Aorta (tissue), 5 donors: ENCODE measurements at places on chromosomes 1 and 21.

- no peak overlapping the region for H3K4me3 ChIP-seq
- no peaks in the 10 kb centered on the region for H3K36me3 ChIP-seq
- no peak for DNase-seq
- H3K27ac ChIP-seq = no peak overlapping the region
- H3K4me1 ChIP-seq = no peaks in the 10 kb centered on the region
Measured at GRCh38 chr1:7289694-7290093, 481.4 kb upstream of the VAMP3 start.

DNA sequence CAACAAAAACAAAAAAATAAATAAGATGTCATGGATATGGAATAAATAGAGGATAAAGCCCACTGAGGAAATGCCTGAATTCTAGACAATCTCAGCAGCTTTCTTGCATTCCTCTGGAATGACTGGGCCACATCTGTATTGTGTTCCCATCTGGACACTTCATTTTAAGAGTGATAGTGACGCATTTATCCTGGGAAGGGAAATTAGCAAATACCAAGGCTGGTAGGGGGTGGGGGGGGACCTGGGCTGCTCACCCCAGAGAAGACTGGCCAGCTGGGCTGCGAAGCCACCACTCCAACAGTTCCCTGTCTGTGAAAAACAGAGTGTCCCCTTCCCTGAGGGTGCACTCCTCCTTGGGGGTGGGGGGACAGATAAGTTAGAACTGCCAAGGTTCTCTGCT is 106.3 kb downstream of the HIVEP3 start:
- H3K4me1 ChIP-seq = no peaks in the 10 kb centered on the region
- H3K27me3 ChIP-seq = no peaks in the 10 kb centered on the region
- no peaks in the 10 kb centered on the region for H3K36me3 ChIP-seq
- H3K4me3 ChIP-seq = no peak overlapping the region
- DNase-seq = no peak
- H3K27ac ChIP-seq = no peak overlapping the region

- no peak overlapping the region for H3K4me3 ChIP-seq
- no peak for DNase-seq
- no peaks in the 10 kb centered on the region for H3K4me1 ChIP-seq
- H3K36me3 ChIP-seq = no peaks in the 10 kb centered on the region
- no peak overlapping the region for H3K27ac ChIP-seq
Measured at GRCh38 chr1:59139396-59139795, 157.5 kb upstream of the FGGY start.

DNA sequence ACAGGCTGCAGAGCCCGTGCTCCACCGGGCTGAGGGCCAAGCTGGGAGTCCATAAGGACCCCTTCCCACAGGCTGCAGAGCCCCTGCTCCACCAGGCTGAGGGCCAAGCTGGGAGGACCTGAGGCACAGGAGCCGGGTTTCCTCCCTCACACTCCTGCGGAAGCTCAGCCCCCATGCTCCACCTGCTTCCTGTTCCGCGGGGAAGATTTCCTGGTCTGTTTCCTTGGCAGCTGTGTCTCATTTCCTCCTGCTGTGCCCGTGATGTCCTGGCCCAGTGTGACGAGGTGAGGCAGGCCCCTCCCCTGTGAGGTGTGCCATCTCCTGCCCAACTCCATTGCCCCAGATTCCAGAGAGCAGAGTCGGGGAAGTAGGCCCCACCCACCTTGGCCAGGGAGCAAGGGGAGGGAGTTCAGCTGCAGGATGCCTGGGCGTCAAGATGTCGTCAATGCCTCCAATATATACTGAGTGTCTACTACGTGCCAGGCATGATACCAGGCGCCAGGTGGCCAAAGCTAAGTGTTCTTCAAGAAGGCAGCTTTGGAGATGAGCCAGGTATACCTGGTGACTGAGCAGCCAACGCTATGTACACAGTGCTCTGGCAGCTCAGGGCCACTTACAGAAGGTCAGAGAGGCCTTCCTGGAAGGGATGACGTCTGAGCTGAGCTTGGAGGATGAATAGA is 58.8 kb downstream of the NAV1 start:
- no peak overlapping the region for H3K4me3 ChIP-seq
- no peak for DNase-seq
- H3K27me3 ChIP-seq = no peaks in the 10 kb centered on the region
- no peaks in the 10 kb centered on the region for H3K4me1 ChIP-seq
- H3K36me3 ChIP-seq = no peaks in the 10 kb centered on the region

DNA sequence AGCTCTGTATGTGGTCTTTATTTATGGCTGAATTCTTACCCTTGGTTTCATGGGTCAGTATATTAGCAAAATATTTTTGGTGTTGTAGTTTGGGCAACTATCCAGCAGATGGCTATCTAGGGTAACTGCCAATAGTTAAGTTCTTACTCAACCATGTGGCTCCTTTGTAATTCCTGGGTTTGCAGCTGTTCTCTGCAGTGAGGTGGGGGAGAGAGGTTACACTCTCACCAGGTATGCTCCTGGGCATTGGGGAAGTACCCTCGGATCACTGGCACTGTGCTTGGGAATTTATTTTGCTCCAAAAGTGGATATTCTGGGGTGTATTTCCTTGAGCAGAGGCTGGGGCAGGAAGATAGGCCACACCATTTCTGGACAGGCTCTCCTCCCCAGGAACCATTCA is 436.7 kb upstream of the TMPRSS15 start:
- H3K4me1 ChIP-seq = no peaks in the 10 kb centered on the region
- H3K36me3 ChIP-seq = no peaks in the 10 kb centered on the region
- no peaks in the 10 kb centered on the region for H3K27me3 ChIP-seq
- H3K4me3 ChIP-seq = no peak overlapping the region
- DNase-seq = no peak
- H3K27ac ChIP-seq = no peak overlapping the region

GRCh38 chr1:214332946-214333798 is 52.2 kb downstream of the SMYD2 start:
- H3K27ac ChIP-seq = no peak overlapping the region
- H3K36me3 ChIP-seq = no peaks in the 10 kb centered on the region
- no peak overlapping the region for H3K4me3 ChIP-seq
- peak; percentile 63 for DNase-seq

- H3K4me1 ChIP-seq = no peaks in the 10 kb centered on the region
- no peak for DNase-seq
- no peak overlapping the region for H3K4me3 ChIP-seq
- H3K27me3 ChIP-seq = no peaks in the 10 kb centered on the region
Measured at GRCh38 chr1:220250681-220251080, 21.6 kb downstream of the RAB3GAP2 start.

DNA sequence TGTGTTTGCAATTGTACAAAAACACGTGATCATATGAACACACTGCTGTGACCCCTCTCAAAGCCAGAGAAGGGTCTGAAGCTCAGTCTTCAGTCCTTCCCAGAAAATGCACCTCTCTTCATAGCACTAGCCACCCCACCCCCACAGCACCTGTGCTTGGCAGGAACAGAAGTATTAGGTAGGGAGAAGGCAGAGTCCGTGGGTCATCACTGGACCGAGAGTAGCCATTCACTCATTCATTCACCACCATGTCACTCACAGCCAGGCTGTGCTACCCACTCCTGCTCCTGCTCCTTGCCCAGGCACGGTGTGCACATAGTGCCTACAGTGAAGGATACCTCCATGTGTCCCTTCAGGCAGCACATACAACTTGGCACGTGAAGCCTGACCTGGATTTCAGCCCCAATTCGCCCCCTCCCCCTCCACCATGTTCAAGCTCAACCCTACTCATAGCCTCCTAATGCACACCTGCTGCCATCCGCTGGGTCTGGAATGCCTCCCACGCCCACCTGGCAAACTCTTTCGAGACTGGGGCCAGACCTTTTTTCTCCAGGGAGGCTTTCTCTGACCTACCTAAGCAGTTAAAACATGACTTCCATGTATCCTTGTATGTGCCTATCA is 81.9 kb upstream of the GALNT2 start:
- no peaks in the 10 kb centered on the region for H3K27me3 ChIP-seq
- no peak for DNase-seq
- H3K27ac ChIP-seq = no peak overlapping the region
- H3K4me1 ChIP-seq = no peaks in the 10 kb centered on the region
- no peaks in the 10 kb centered on the region for H3K36me3 ChIP-seq

- H3K27me3 ChIP-seq = no peaks in the 10 kb centered on the region
- H3K27ac ChIP-seq = no peak overlapping the region
- no peaks in the 10 kb centered on the region for H3K4me1 ChIP-seq
- H3K36me3 ChIP-seq = no peaks in the 10 kb centered on the region
Measured at GRCh38 chr1:181794332-181794731, 267.2 kb downstream of the ZNF648 start.

GRCh38 chr1:187645651-187646050 is 816.9 kb downstream of the PLA2G4A start:
- no peaks in the 10 kb centered on the region for H3K27me3 ChIP-seq
- no peak for DNase-seq
- no peaks in the 10 kb centered on the region for H3K4me1 ChIP-seq

DNA sequence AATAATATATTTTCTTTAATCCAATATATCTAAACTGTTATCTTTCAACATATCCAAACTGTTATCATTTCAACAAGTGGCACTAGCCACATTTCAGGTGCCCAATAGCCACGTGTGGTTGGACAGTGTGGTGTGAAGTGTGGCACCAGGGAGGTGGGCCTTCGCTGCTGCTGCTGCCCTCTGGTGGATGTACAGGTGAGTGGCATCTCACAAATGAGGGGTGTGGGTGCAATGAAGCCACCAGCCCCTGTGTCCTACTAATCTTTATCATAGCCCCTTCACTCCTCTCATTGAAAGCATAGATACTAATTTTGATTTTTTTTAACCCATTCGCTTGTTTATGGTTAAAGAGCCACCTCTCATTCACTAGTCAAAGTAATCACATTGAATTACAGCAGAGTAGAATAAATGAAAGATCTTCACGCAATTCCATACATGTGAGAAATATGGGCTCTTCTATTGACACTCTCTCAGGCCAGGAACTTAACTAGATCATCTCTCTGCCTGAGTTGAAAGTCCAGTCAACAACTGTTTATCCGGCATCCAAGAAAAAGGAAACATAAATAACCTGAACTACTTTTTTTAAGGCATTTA is 499.2 kb downstream of the OMA1 start:
- DNase-seq = no peak
- no peaks in the 10 kb centered on the region for H3K36me3 ChIP-seq

GRCh38 chr1:225746361-225747179 is 31.1 kb upstream of the SRP9 start:
- peak; percentile 80 for DNase-seq
- no peaks in the 10 kb centered on the region for H3K27me3 ChIP-seq
- H3K4me3 ChIP-seq = peak overlapping the region; percentile 23
- H3K27ac ChIP-seq = peak overlapping the region; percentile 1
- no peaks in the 10 kb centered on the region for H3K4me1 ChIP-seq

DNA sequence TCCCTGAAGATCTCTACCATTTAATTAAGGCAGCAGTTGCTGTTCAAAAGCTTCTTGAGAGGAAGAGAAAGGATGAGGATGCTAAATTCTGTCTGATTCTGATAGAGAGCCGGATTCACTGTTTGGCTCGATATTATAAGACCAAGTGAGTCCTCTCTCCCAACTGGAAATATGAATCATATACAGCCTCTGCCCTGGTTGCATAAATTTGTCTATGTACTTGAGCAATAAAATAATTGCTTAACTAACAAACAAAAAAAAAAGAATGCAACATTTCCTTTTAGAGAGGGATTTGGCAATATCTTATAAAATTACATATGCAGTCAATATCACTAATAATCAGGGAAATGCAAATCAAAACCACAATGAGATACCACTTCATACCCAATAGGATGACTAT is 26.8 kb downstream of the ALDH9A1 start:
- no peak for DNase-seq
- H3K4me1 ChIP-seq = no peaks in the 10 kb centered on the region
- H3K27me3 ChIP-seq = no peaks in the 10 kb centered on the region
- no peak overlapping the region for H3K4me3 ChIP-seq
- H3K36me3 ChIP-seq = no peaks in the 10 kb centered on the region

DNA sequence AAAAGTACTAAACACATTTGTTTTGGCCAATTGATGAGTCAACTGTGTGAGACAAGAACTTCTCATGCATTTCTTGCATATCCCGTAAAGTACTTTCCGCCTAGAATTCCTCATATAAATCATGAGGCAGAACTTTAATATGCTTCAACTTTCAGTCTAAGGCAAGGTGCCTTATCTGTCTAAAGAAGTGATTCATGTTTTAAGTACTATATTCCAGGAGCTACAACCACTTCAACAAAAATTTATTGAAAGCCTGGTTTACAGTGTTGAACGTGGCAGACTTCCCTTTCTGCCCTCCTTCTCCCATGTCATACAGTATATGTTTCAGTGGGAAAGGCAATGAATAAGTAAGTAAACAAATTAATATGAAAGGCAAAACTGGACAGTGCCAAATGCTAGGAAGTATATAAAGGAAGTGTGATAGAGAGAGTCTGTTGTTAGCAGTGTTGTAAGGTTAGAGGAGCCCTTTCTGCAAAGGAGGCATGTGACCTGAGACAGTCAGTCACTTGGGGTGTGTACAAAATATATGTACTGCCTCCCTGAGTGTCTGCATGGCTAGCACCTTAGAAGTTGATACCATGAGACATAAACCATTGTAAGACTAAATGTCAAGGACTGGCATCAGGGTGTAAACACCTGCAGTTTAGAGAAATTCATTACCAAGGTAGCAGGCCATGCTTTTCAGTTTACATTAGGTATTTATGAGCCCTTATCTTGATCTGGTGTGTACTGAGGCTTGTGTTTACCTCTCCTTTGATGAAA is 362.2 kb downstream of the SRGAP2C start:
- H3K36me3 ChIP-seq = no peaks in the 10 kb centered on the region
- no peak for DNase-seq
- no peaks in the 10 kb centered on the region for H3K27me3 ChIP-seq
- no peaks in the 10 kb centered on the region for H3K4me1 ChIP-seq
- H3K4me3 ChIP-seq = no peak overlapping the region

GRCh38 chr1:182625719-182626504 is 21.7 kb upstream of the RGS16 start:
- no peaks in the 10 kb centered on the region for H3K4me1 ChIP-seq
- no peak for DNase-seq
- H3K27me3 ChIP-seq = no peaks in the 10 kb centered on the region
- H3K4me3 ChIP-seq = no peak overlapping the region
- no peak overlapping the region for H3K27ac ChIP-seq
- no peaks in the 10 kb centered on the region for H3K36me3 ChIP-seq

DNA sequence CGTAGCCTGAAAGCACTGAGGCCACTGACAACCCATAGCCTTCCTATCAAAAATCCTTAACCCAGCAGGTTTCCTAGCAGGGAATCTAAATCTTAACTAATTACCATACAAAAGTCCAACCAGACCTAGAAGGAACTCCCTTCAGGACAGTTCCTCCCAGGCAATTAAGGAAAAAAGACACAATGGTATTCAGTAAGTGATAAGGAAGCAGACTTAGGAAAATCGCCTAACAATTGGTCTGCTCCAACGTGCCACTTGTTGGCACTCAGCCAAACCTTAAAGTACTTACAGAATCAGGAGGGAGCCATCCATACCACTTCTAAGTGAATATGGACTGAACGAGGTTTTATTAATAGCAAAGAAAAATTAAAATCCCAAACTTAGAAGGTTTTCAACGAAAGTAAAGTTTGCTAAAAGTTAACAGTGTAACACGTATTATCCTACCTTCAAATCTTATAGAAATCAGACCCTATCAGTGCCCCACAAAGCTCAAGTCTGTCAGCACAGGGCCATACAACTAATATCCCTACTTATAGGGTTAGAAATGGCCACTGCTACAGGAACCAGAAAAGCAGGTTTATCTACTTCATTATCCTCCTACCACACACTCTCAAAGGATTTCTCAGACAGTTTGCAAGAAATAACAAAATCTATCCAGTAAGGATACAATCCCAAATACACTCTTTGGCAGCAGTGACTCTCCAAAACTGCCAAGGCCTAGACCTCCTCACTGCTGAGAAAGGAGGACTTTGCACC is 29.0 kb downstream of the SPATA6 start:
- DNase-seq = no peak
- H3K27me3 ChIP-seq = peaks cover 2% of the 10 kb centered on the region
- H3K27ac ChIP-seq = no peak overlapping the region
- H3K4me1 ChIP-seq = no peaks in the 10 kb centered on the region
